ENCODE measurements at places on chromosomes 6 and 20.
A peak's percentile ranks its signal among the peaks of the same experiment; 100 is the strongest.

DNA sequence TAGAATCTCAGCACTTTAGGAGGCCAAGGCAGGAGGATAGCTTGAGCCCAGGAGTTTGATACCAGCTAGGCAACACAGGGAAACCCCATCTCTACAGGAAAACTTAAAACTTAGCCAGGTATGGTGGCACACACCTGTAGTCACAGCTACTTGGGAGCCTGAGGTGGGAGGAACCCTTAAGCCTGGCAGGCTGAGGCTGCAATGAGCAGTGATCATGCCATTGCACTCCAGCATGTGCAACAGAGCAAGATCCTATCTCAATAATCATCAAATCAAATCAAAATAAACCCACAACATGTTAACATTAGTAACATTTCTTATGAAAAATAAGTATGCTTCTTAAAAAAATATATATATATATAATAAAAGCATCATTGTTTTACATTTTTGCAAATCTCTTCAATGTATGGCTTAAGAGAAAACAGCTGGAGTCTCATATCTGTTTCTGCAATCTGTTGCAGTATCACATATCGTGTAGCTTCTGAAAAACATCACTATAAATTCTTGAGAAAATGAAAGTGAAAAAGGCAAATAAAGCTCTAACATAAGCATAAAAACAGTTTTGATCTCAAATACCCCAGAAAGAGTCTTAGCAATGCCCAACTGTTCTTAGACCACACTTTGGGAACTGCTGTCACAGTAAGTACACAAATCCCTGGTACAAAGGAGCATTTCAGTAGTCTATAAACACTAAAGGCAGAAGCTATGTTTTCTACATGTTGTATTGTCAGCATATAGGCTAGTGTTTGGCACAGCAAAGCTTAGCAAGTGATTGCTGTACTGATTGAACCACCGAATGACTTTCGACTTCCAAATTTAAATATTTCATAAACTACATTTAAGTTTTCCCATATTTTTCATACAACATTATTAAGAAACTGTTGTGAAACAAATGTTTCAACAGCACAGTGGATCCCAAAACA, 8.0 kb downstream of the MMUT start:
- no peak for DNase-seq

- DNase-seq, result no peak
Observed at GRCh38 chr6:155319902-155320301, 5.6 kb upstream of the TFB1M start.

DNA sequence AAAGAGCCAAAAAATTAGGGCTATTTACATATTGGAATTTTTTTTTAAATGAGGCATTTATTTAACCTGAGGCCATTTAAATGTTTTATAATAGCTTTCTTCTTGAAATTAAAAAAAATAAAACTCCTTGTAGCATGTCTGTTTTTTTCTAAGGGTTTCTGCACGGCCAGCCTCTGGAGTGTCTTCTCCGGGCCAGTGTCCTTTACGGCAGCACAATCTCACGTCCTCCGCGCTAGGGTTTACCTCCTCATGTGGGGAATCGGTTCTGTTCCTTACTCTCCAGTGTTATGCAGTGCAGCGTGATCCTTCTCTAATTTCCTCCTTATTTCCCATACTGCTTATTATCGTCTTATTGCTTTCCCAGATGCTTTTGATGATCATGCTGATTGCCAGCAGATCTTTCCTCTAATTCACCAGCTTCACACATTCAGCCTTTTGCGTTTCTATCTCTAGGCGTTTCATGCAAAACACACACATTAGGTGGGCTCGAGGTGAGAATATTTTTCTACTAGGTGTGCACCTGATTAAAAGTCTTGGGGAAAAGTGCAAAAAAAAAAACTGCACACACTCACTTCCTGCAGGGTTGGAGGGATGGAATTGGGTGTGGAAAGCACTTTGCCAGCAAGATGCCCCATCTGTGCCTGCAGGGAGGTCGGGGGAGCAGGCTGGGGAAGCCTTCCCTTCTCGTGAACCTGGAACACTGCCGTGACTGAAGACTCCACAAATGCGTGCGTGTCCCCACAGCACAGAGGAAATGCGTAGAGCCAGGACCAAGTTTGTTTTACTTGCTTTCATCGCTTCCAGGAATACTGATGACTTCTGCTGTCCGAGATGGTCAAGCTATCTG, 56.1 kb downstream of the PSMG4 start:
- no peak for DNase-seq

- DNase-seq, result peak; percentile 44
Observed at GRCh38 chr20:58839474-58839874, 11.2 kb downstream of the GNAS-AS1 start.

DNA sequence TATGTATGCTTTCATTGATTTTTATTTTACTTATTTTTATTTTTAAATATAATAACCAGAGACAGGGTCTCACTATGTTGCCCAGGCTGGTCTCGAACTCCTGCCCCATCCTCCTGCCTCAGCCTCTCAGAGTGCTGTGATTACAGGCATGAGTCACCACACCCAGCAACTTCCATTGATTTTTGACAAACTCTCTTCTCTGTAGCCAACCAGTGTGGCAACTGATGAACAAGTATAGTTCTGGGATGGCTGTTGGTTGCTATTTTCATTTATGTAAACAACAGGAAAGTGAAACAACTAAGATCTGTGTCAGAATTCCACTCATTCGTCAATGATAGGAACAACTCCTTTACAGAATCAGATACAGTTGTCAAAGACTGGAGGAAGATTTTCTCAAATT, 356.7 kb upstream of the JARID2 start:
- DNase-seq, result no peak

DNA sequence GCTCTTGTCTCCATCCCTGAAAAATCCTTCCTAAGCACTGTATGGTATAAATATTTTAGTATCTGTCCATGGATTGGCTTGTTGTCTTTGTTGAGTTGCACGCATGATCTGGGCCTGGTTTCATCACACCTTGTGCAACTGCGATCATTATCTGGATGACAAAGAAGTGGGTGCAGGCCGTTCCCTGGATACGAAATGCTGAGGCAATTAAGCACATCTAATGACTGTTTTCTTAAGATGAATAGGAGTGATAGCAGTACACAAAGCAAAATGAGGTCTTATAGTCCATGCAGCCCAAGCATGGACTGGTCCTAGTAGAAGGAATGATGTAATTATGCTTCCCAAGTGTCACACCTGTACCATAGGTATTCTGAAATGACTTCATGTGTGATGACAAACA, 47.8 kb downstream of the SLC35D3 start:
- DNase-seq, result no peak

- DNase-seq, result no peak
Observed at GRCh38 chr6:722608-723007, 29.7 kb upstream of the EXOC2 start.

GRCh38 chr20:15976047-15976736, 597.1 kb downstream of the KIF16B start:
- DNase-seq, result no peak

GRCh38 chr20:42192321-42192720, 574.1 kb upstream of the CHD6 start:
- no peak for DNase-seq

- peak; percentile 89 for DNase-seq
Observed at GRCh38 chr6:130365166-130366106, at the start of gene TMEM200A. TMEM200A (plus strand) TSS chr6:130366017; CDS start chr6:130440423, 74,406 bp downstream.

- DNase-seq, result no peak
Observed at GRCh38 chr20:17223553-17223952, 3.3 kb upstream of the PCSK2 start.

DNA sequence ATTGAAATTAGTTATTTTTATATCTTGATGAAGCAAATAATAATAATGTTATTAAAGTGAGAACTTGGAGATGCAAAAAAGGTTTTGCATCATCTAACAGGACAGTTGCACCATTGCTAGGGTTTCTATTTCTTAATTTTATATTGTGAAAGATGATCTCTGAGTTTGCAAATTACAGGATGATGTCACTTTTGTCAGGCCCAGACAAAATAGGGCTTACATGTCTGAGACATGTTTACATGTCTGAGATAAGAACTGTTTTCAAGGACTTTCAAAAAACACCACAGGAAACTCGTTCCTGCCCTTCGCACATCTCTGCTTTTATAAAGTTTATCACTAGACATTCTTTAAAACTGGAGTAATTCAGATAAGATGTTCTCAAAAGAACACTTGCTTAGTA, 1075.8 kb upstream of the MANEA start:
- no peak for DNase-seq

DNA sequence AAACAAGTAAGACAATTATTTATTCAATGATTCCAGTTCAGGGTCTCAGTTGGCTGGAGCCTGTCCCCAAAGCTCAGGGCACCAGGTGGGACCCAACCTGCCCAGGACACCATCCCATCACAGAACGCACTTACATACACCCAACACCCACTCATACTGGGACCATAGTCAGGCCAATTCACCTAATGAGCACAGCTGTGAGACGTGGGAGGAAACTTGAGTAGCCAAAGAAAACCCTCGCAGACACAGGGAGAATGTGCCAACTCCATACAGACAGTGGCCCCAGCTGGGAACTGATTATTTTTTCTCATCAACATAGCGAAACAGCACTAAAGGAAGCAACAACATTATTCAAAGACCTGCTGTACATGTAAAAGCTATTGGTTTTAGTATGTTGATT, 58.6 kb upstream of the DOK5 start:
- no peak for DNase-seq

DNA sequence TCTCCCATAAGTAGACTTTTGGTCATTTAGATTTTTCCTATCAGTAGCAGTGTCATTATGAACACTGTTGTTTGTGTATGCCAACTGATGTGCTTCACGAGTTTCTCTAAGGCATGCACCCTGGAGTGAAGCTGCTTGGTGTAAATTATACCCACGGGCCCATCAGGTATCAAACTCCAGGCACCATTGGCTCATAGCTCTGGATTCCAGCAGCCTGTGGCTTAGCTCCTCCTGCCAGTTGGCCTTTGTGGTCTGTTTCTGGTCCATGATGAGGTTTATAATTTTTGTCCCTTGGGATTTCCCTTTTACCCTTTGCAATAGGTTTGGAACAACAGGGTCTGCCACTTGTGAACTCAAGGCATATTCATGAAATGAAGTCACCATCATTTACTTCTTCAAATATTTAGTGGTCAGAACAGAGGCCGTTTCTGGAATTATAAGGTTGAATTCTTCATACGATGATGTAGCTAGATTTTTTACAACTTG, 350.5 kb downstream of the PRL start:
- no peak for DNase-seq

- no peak for DNase-seq
Observed at GRCh38 chr6:134303891-134304290, 14.0 kb downstream of the SGK1 start.

DNA sequence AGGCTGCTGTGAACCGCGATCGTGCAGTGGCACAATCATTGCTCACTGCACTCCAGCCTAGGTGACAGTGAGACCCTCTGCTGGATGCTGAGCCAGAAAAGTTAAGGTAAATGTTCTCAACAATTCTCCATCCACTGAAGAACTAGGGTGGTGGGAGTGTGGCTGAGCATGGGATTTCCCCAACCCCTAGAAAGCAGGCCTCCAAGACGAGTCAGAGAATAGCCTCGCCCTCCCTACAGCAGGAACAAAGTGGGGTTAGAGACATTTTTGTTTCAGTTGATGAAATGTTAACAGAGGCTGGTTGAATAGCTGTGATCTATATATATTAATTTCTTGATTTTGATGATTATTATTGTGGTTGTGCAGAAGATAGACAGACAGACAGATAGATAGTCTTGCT, 6.1 kb upstream of the ALDH8A1 start:
- no peak for DNase-seq

DNA sequence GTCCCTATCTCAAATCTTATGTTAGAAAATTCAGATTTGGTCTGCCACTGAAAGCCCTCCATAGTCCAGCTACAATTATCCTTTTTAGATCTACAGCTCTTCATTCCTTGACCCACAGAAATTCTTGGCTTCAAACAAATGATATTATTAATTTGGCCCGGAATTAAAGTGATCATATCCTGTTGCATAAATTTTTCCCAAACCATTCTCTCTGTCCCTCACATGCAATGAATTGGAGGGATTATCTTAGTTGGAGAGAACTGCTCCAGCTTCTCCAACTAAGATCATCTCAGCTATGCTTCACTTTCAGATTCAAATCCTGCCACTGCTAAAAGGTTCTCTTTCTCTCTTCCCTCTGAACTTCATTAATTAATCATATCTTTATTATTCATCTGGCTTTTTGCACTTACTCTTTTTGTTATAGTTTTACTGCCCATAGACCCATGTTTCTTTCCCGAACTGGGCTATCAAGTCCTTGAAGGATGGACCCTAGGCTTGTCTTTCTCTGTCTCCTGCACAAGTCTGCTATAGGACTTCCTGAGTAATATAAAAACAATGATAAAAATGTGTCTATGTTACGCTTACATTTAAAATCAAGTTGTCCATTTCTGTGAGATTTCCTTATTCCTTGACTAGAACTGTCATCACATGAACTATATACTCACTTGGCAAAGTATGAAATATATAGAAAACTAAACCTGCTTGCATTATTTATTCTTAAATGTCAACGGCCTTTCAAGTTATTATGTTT, 493.9 kb upstream of the MARCKS start:
- no peak for DNase-seq

- no peak for DNase-seq
Observed at GRCh38 chr20:33827634-33828325, 16.6 kb downstream of the CHMP4B start.

DNA sequence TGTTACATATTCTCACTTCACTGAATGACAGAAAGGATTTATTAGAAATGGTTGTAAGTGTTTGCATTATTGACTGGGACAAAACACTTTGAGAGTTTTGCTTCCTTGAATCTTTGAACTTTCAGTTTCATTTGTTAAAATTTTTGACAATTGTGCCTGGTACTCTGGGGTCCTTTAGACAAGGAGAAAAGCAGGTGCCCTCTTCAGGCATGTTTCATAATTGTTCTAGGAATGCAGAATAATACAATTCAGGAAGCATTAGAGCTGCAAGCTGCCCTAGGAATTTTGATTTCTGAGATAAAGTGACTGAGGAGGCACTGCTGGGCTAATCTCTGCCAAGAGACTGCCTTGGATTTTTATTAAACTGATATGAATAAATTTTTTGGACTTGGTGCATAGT, 49.7 kb downstream of the TOP1 start:
- DNase-seq, result no peak

- no peak for DNase-seq
Observed at GRCh38 chr6:153038378-153039057, 36.0 kb upstream of the MTRF1L start.

DNA sequence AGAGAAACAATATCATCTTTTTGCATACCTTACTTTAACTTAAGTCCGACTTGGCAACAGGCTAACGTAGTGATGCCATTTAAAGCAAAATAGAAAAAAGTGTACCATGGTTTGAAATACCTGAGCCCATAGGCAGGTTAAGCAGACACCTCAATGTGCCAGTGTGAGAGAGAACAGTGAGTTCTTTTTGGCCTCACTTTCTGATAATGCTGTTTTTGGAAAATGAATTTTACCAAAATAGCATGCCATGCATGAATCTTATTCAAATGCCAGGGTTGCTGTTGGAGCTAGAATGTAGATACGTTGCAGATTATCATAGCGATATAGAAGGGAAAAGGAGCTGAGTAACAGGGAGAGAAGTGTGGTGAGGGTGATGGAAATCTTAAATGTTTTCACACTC, 170.2 kb downstream of the OTOR start:
- DNase-seq, result no peak
